ENCODE measurements at places on chromosomes 12 and 14.

DNA sequence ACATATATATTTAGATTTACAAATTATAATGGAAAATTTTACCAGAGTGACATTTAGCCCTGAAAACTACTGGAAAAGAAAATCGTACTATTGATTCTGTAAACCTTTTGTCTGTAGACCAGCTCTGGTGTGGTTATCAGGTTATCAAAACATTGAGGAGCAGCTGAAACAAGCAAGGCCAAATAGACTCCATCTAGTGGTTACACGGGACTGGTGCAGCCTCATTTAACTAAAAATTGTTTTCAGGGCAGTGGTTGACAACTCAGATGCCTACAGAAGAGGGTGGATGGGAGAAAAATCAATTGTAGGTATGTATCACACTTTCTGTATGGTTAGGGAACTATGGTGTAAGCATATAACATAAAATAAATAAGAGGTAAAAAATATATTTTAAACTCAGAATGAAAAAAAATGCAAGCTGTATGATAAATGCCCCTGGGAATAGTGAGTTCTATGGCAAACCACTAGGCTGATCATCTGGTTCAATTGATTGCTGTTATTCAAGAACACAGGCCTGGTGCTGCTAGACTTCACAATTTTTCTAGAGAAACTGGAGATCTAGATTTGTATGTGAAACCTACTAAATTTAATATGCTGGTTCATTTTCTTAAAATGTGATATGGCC, 51.2 kb downstream of the ACSS3 start:
- no peak for DNase-seq

DNA sequence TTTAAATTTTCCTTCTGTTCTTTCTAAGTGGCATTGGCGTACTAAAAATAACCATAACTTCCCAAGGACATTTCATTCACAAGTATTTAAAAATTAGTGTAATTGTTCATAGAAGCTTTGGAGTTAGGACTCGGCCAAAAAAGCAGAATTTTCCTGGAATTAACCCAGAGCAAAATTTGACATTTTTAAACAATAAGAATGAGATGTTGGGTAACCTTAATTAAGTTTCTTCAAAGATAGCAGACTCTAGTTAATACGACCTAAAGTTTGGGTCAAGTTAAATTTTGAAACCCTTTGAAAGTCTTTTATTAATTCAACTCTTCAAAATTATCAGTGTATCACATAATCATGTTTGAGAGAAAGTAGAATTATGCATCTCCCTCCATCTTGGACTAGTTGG, 118.3 kb downstream of the AKAP6 start:
- no peak for DNase-seq

GRCh38 chr12:108709697-108710096, 21.6 kb downstream of the CORO1C start:
- no peak for DNase-seq

DNA sequence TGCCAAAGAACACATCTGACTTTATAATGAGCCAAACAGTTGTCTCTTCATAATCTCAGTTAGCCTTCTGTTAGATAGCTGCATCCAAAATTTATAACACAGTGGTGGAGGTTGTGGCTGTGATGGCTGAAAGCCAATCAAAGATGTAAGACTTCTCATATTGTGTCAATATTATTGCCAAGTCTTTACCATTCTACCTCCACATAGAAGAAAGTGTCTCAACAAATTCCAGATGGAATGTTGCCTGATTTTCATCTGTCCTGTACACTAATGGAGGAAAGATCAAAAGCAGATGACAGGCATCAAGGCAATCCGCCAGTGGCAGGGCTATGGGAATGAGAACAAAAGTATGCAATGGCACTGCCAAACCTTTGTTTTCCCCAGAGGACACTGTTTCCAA, 813.1 kb upstream of the NOVA1 start:
- DNase-seq, result no peak

DNA sequence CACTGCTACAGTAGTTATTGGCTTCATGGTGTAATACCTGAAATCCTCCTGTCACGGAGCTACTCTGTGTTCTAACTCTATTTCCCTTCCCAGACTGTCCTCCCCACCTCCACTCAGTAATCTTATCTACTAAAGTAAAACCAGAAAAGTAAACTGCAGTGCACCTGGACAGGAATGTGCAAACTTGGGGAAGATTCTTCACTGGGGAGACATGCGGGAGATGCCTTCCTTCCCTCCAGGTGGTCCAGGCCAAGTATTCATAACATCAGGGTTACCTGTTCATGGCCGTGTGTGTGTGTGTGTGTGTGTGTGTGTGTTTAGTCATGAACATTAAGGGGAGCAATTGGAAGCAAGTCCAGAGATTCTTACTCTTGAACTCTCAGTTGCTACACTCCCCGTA, 84.1 kb downstream of the IFNG start:
- DNase-seq, result no peak

- DNase-seq, result no peak
Observed at GRCh38 chr12:129789921-129790320, 113.9 kb downstream of the TMEM132D start.

DNA sequence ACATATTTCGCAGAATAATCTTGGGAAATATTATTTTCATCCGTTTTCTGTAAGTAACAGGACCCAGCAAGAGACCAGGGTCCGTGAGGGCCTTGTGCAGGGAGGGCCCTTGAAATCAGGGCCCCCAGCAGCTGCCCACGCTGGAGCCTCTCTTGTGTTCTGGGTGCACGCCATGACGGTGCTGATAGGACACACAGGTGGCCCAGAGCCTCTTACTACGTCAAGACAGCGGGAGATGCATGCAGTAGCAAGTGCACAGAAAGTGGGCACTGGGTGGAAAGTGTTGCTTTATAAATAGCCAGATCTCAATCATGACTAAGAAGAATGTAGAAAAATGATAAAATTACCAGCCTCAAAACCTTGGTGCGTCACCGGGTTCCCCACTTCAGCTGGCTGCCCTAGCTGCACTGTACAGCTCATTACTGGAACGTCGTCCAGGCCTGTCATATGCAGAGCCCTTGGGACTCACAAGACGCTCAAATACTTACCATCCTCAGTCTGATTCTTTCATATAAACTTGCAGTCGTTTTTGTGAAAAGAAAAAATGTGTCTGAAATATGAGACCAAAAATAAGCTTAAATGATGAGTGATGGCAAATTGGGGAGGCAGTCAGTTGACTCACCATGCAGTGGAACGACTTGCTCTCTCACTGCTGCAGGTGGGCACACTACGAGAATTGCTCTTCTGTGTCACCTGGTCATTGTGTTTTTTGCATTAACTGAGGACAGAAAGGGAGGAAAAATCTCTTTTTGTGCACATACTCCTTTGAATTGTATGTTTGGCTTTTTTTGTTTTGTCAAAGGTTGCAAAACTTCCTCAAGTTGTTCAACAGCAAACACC, 68.2 kb downstream of the DDX51 start:
- DNase-seq, result no peak

GRCh38 chr12:27653661-27654060, 42.6 kb upstream of the REP15 start:
- DNase-seq, result no peak

- DNase-seq, result no peak
Observed at GRCh38 chr12:33290703-33291102, 148.9 kb downstream of the SYT10 start.

DNA sequence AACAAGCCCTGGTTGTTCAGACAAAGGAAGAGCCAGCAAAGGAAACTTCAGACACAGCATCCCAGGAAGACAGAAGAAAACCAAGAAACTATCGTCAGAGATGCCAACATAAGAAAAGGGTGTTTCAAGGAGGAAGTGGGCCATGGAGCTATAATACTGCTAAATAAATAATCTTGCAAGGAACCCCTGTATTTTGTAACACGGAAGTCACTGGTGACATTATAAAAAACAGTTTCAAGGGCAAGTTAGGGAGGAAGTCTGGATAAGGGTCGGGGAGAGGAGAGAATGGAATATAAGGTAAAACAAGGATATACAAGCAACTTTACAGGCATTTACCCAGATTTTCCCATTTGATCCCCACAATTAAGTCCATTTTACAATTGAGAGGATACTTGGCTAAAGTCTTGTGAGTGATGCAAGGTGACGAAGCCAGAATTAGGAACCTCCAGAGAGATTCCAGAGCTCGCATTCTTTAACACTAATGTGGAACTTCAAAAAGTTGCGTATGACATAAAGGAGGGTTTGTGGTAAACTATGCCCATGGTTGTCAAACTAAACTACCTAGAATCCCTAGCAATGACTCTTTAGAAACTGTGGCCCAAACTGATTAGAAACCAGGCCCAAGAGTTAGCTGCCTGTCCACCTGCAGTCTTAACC, 46.4 kb downstream of the PPM1H start:
- DNase-seq, result no peak

- DNase-seq, result no peak
Observed at GRCh38 chr12:118611295-118611694, 234.9 kb downstream of the SUDS3 start.

- DNase-seq, result no peak
Observed at GRCh38 chr14:23604675-23605170, 26.1 kb upstream of the JPH4 start.

DNA sequence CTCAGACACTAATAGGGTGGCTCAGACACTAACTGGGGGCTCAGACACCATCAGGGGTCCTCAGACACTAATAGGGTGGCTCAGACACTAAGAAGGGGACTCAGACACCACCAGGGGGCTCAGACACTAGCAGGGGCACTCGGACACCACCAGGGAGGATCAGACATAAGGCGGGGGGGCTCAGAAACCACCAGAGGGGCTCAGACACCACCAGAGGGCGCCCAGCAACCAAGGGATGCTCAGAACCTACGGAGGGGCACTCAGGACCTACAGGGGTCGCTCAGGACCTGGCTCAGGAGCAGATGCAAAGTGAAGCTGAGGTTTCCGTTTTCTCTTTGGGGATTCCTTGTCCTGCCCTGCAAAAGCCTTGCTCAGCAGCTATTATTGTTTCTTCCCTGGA, 448.5 kb downstream of the TMEM121 start:
- peak; percentile 55 for DNase-seq

DNA sequence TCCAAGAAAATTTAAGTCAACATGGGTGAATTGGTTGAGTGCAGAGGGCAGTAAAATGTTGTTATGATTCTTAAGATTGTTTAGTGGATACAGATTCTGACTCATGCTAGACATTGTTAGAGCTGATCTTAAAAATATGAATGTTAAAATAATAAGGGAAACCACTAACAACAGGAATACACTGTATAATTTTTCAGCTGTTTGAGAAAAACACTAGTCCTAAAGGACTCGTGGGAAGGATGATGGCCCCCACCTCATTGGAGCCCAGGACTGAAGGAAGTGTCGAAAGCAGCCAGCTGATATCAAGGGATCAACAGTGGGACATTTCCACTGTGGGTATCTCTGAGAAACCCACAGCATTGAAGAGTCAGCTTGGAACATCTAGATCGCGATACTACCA, 82.9 kb upstream of the SCAF11 start:
- no peak for DNase-seq

DNA sequence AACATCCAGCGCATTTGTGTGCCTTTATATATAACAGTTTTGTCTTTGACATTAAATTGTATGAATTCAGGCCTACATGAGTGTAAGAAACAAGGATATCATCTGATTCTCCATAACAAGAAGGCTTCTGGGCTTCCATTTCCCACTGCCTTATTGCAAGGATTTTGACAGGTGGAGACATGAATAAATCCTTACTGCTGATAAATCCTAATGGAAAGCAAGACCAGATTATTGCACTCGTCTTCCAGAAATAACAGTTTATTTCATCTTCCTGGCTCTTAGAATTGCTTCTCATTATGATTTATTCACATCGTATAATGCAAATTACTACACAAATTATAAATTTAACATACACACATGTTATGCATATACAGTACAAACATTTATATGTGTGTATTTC, 348.1 kb downstream of the MDGA2 start:
- DNase-seq, result no peak

GRCh38 chr12:95551305-95551704, at the start of gene USP44:
USP44 (minus strand) TSS chr12:95551476; CDS start chr12:95534256, 17,220 bp downstream.
- no peak for DNase-seq

DNA sequence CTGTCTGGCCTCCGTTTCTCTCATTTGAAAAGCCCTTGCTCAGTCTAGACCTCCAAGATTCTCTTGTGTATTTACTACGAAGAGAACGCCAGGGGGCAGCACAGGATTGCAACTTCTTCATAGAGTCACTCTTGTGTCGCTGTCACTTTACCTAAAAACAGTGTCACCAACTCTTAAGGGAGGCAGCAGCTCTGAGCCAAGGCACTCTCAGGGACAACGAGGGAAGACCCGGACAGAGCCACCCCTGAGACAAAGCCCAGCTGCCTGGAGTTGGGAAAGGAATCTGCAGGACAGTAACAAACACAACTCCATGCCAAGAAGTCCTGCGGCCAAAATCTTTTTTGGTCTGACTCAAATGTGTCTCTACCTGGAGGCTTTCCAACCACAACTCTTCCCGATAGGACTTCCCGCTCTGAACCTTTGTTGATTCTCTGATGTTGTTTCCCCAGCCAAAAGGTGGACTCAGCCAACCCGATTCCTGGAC, 9.6 kb upstream of the RPAP3 start:
- DNase-seq, result peak; percentile 64

- DNase-seq, result no peak
Observed at GRCh38 chr12:96400631-96401075, 414 bp upstream of the CDK17 start.

DNA sequence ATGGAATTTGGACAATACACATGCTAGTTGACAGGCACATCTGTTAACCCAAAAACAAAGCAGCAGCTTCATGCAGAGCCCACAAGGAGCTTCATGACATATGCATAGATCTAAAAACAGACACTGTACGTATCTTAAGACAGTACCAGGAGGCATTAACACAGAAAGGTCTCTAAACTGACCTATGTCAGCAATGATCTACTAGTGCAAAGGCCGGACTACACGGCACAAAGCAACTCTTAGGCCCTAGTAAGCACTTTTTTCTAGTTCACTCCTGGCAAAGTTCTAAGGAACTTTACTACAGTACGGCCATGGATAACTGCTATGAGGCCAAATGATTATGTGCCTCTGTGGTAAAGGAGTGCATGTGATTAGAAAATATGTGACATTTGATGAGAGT, 8.4 kb upstream of the KANSL2 start:
- no peak for DNase-seq

DNA sequence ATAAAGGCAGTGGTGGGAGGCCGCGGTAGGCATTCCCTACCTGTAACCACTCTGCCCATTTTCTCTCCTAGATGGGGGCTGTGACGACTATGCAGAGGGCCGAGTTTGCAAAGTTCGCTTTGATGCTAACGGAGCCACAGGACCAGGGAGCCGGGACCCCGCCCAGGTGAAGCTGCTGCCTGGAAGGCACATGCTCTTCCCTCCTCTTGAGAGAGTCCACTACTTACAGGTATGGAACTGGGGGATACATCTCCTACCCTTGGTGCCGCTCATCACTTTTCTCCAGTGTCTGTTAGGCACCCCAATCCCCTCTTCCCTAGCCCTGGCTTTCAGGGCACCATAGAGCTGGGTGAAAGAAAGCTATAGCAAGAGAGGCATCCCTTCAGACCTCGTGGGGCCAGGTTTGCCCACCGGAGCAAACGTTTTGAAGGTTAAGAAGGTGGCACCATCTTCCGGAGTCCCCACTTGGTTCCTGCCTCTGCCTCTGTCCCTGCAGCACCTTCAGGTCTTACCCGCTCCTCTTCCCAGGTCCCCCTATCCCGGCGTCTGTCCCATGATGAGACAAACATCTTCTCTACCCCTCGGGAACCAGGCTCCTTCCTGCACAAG, 2.0 kb upstream of the P3H3 start:
- DNase-seq, result no peak
